Fibroblast of upper back skin (primary cell): ENCODE measurements at places on chromosomes 11 and 22.
A peak's percentile ranks its signal among the peaks of the same experiment; 100 is the strongest.

DNA sequence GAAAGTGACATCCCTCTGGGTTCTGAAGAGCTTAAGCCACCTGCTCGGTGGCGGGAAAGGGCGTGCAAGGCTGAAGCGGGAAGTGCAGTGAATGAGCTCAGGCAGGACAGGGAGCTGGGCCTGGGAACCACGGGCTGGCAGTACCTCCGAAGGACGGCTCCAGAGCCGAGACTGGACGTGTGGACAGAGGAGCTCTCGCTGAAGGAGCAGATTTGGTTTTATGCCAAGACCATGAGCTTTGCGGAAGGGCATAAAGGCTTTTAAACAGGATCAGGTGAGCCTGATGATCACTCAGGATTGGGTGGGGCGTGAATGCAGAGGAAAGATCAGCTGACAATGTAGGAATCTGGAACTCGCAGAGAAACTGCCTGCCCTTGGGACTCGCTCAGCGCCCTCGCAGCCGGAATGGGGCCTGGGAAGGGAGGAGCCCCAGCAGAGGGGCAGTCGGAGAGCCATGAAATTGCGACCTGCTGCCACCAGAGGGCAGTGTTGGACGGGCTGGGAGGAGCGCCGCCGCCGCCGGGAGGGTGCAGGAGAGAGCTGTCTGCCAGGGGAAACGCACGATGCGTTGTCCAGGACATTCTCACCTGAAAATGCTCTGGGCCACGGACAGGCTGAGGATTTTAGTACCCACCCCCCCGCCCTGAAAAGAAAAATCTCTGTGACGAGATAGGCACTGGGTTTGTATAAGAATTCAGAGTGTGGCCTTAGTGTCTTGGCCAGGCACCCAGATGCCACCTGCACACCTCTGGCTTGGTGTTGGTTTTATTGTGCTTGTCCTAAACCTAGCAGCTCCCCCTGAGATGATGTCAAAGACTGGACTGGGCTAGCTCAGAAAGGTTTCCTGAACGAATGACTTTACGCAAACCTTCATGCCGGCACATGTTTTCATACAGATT is 324.4 kb downstream of the NTM start:
- peak; percentile 77 for DNase-seq

DNA sequence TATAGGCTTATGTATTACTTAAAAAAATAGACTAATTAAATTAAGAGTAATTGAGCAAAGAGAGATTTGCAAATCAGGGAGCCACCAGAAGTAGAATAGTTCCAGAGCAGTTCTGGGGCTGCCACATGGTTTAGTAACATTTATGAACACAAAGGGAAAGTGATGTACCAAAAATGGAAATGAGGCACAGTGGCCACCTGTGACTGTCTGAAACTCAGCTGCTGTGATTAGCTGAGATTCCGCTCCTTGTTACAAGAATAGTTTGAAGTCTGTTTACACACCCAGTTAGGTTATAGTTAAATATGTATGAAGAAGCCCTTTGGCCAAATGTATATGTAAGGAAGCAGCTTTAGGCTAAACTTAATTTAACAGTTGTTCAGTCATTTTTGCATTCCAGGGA is 901.5 kb upstream of the CHORDC1 start:
- no peak for DNase-seq

GRCh38 chr11:23653071-23653675 is 792.9 kb upstream of the CCDC179 start:
- DNase-seq = no peak

GRCh38 chr11:69537855-69538640 is 56.6 kb downstream of the LINC01488 start:
- DNase-seq = no peak

DNA sequence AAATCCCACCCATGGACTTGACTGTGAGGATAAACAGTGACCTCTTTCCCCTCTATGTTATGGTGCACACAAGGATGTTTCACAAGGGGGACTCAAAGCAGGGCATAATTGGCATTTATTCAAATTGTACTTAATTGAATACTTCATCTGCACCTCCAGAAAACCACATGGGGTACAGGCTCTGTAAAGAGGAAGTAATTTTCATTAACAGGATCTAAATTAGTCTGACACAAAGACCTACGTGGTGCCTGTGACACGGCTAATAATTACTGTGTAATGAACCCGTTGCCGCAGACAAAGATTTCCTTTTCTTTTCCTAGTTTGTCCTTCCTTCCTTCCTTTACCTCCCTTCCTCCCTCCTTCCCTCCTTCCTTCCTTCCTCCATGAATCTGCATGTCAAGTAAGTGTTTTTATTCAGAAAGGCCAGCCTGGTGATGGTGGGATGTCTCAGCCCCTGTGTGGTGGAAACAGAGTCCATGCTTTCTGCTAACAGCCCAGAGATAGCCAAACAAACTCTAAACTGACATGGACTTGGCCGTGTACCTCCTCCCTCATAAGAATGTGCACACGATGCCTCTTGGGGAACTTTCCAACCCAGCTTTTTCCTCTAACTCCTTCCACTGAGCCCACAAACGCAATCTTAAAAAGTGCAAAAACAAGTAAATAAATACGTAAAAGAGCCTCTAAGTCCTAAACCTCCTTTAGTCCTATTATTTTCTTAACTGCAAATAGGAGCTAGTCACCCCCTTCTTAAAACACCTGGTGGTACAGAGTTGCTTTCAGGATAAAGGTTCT is 118.8 kb downstream of the INSC start:
- no peak for DNase-seq

DNA sequence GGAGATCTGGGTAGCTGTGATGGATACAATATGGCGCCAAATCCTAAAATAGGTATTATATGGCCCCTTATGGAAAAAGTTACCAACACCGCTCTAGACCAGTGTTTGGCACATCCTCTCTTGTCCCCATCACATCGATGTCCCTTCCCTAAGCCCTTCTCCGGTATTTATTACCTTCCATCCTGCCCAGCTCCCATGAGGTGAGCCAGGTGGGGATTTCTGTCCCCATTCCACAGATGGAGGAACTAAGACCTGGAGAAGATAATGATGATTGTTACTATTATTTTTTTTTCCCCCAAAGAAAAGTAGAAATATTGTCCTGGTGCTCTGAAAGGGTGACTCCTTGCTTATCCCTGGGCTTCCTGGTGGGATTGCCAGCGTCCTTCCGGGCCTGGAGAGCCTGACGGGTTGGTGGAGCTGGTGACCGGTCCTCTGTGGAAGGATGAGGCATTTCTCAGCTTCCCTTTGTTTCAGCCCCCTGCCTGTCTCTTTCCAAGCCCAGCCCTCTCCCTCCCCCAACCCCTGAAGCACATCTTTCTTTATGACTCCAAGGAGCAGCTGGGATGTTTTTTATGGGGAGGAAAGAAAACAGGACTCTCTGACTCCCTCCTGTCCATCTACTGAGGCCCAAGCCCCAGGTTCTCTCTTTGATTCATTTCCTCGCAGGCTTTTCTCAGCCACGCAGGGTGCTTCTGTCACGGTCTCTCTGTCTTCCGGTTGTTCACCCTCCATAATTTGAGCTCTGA is 65.4 kb downstream of the TP53I11 start:
- peak; percentile 53 for DNase-seq

DNA sequence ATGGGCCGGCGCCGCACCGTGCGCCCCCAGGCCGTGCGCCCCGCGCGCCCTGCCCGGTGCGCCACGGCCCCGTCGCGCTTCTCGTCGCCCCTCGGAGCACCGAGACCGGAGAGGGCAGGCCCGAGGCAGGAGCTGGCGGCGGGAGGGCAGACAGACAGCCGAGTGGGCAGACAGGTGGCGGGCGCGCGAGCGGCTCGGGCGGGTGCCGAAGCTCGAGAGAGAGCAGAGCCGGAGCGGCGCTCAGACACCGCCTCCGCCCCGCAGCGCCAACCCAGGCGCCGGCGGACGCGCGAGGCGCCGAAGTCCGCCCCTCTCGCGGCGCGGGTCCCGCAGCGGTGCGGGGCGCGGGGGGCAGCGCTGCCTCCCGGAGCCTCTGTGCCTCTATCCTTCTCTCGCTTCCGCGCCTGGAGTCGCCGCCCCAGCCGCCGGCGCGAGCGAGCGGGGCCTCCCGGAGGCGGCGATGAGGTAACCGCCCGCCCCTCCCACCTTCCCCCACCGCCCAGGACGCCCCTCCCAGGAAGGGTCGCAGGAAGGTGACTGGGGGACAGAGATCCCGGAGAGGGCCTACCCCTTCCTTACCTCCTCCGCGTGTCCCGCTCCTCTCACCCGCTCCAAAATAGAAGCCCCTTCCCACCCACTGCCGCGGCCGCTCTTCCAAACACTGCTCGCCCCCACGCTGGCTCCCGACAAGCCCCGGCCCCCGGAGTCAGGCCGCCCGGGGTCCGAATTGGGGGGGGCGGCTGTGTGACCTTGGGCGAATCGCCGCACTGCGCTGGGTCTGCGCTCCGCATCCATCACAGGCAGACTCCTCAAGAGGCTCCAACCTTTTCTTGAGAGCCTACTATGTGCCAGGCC is at the start of gene RASL10A:
Gene RASL10A, minus strand, starts transcription at position 412 of the 855 bp plus-strand sequence. CDS start 451 bp downstream, outside the sequence.
- no peak for DNase-seq

DNA sequence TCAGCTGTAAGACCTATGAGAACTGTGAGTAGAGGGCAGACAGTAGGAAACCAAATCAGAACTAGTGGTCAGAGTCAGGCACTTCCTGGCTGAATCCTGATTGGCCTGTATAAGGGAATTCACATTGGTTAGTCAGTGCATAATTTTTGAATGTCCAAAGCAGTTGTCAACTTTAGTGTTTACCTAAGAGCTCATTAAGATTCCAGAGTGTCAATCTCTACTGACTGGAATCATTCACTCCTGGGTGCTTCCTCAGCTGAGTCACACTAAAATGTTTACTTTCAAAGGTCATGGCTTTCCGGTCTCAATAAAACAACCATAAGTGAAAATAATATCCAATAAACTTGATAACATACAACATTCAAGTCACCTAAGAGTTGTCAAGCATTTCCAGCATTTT is 306.1 kb downstream of the C11orf87 start:
- no peak for DNase-seq

DNA sequence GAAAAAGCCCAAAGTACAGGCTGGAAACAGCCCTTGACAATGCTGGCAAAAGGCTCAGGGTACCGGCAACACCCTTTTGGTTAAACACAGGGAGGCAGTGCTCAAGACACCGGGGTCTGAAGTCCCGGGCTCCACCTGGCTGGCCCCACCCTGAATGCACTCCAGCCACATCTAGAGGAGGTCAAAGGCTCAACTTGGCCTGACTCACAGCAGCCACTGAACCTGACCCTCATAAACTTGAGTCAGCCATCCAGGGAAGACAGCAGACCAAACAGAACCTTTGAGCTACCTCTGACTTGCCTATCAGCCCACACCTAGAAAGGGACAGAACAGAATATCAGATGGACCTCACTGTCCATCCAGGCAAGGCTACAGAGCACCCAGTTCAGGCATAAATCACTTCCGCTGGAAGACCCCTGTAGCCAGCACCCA is 3.8 kb downstream of the CFL1 start:
- DNase-seq = no peak

GRCh38 chr11:12224537-12224893 is 114.1 kb downstream of the MICAL2 start:
- peak; percentile 62 for DNase-seq

- no peak for DNase-seq
Observed at GRCh38 chr22:49734390-49734789, 93.3 kb downstream of the BRD1 start.

DNA sequence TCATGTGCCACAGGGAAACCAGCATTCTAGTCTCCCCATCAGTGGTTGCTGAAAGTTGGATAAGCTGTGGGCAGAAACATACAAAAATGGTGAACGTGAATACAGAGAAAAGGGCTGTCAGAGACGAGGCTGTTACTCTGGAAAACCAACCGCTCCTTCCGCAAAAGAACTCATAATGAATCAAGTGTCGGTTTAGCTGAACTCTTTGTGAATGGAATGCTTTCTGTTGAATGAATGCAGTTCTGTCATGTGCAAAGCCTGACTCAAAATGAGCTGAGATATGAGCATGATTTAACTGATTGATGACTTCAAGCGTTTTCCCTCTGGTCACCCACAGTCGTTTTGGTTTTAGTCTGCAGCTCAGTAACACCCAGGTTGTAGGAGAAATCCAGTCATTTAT is 298.3 kb downstream of the ETS1 start:
- DNase-seq = peak; percentile 15

GRCh38 chr11:45216901-45217300 is 69.2 kb downstream of the SYT13 start:
- peak; percentile 7 for DNase-seq

- DNase-seq = no peak
Observed at GRCh38 chr11:57490456-57491248, 24.9 kb downstream of the SLC43A1 start.

GRCh38 chr11:118434123-118434552 is 2.2 kb upstream of the KMT2A start:
- peak; percentile 41 for DNase-seq

GRCh38 chr11:74321487-74322188 is 10.2 kb upstream of the P4HA3 start:
- DNase-seq = peak; percentile 68

GRCh38 chr11:20158597-20159257 is 1.5 kb downstream of the DBX1 start:
- DNase-seq = peak; percentile 63

GRCh38 chr22:31933816-31934482 is 10.4 kb upstream of the YWHAH start:
- no peak for DNase-seq

GRCh38 chr11:118202599-118203422 is 22.0 kb downstream of the JAML start:
- DNase-seq = no peak

DNA sequence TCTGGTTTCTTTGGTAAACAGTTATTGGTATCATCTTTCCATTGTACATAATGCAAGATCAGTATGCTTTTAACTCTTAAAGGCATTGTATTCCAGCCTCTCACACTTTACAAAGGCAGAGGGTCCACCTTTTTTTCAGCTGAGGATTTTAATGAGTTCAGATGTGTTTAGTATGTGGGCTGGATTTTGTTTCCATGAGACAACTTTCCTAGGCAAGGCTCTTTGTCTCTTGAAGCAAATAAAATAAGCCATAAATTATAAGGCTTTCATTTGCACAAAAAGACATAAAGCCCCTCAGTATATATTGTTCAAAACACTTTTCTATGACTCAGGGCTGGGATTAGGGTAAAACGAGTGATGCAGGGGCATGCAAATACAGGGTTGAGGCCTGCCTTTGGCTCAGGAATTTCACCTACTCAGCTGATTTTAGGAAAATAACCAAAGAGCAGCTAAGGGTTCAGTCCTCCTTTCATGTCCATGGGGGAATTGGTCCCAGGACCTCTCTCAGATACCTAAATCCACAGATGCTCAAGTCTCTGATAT is 7.6 kb downstream of the MMP20 start:
- DNase-seq = no peak

DNA sequence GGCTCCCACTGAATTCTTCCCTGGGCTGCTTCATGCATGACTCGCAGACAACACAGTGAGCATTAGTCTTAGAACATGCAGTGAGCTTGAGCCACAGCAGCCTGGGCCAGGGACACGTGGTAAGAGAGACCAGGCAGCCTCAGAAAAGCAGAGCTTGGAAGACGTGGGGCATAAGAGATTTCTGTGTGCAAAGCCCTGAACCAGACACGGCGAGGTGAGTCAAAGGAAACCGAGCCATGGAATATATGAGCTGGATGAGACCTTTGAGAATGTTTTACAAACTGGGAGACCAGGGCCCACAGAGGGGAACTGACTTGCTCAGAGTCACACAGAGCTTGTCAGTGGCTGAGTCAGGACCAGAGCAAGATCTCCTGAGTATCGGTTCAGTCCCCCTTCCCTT is 8.5 kb upstream of the FXYD6 start:
- peak; percentile 69 for DNase-seq

GRCh38 chr11:30159546-30159945 is 71.3 kb upstream of the FSHB start:
- DNase-seq = no peak
